Bronchial epithelial cell (primary cell): ENCODE measurements at places on chromosomes 12 and 14. TPM values are rescaled to one million over a fixed set of nuclear protein-coding genes. Genes with fewer than 3 reads are reported as not detected.

Gene NAV3
- total RNA-seq, result 1.6 and 3.2 TPM in 2 replicates

Gene KLRC1
- not detected in 2 replicates for total RNA-seq

Gene OAS1
- 1.3 and 4.9 TPM in 2 replicates for total RNA-seq

Gene SRRM4
- total RNA-seq, result not detected in 2 replicates

Gene CAPS2
- 1.1 and 7.0 TPM in 2 replicates for total RNA-seq

Gene FNTB
- total RNA-seq, result 6.8 and 7.2 TPM in 2 replicates

Gene ST8SIA1
- under 0.01 and 0.13 TPM in 2 replicates for total RNA-seq

GRCh38 chr12:27896419-27896990, 76.0 kb downstream of the PTHLH start:
- DNase-seq, result no peak

DNA sequence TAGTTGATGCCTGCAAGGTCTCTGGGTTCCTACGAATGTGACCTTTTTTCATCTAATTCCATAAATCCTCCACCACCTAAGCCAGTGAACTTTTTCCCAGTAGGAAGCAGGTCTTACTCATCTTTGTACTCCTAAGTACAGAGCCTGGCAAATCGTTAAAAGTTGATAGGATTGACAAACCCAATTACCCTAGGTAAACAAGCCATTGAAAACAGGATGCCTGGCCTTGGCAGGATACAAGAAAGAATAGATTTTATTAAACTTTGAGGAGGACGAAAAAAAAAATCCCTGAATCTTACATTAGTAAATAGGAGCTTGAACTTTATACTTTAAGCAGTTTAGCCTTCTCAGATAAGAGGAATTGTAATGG, 5.6 kb downstream of the TBPL2 start:
- no peak for DNase-seq

- no peak for DNase-seq
Observed at GRCh38 chr12:111349748-111350520, 19.0 kb downstream of the PHETA1 start.

DNA sequence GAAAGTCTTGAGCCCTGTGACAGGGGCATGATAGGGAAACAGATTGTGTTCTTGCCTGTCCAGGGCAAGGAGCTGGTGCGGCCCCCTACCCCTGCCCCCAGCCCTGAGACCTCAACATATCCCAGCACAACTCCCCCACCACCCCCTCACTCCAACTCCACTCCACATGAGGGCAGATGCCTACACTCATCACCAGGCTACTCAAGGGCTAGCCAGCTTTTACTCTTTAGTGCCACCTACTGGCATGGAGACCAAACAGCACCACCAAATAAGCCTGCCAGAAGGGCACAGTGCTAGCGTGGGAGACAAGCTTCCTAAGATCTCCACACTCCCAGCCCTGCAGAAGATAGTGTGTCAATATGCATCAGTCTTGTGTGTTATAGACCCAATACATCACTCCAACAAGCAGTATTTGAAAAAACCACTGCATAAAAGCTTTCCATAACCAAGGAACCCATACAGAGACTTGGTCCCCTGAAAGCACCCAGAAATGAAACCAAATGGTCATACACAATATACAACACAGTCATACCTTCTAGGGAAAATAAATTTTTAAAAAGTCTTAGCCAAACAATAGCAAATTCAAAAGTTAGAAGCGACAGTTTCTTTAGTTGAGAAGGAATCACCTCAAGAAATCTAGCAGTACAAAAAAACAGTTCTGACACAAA, 154.4 kb downstream of the KCNK10 start:
- peak; percentile 39 for DNase-seq

- peak; percentile 57 for DNase-seq
Observed at GRCh38 chr12:65779091-65779642, 45.1 kb upstream of the HMGA2 start.

GRCh38 chr12:27244689-27245488, 803 bp downstream of the STK38L start:
- peak; percentile 55 for DNase-seq

GRCh38 chr14:94157197-94157596, 16.9 kb upstream of the PPP4R4 start:
- no peak for DNase-seq

DNA sequence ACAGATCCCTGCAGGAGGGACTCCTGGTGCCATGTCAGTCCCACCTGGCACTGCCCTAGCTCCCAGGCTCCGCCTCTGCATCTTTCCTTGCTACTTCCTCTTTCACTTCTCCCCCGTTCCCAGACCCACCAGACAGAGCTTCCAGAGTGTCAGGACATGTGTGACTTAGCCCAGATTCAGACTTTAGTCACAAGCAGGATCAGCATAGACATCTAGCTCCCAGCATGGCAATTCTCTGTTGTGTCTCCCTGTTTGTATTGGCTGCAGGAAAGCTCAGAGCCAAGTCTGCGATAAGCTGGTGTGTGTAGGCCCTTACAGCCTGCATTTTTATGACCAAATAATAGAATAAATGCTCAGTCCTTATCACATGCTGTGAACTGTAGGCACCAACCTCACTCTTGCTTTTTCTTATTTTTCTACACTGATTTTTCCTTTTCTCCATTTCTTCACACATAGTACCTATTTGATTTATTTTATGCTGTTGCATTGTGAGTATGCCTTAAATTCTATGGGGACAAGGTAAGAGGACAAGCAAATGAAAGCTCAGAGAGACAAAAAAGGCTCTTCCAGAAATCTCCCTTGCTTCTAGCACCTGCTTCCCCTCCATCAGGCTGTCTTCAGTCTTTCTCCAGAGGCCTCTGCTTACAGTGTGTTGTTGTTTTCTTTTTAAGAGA, 5.9 kb downstream of the DHRS2 start:
- DNase-seq, result no peak

- DNase-seq, result peak; percentile 38
Observed at GRCh38 chr12:117854339-117855012, 114.3 kb downstream of the KSR2 start.

DNA sequence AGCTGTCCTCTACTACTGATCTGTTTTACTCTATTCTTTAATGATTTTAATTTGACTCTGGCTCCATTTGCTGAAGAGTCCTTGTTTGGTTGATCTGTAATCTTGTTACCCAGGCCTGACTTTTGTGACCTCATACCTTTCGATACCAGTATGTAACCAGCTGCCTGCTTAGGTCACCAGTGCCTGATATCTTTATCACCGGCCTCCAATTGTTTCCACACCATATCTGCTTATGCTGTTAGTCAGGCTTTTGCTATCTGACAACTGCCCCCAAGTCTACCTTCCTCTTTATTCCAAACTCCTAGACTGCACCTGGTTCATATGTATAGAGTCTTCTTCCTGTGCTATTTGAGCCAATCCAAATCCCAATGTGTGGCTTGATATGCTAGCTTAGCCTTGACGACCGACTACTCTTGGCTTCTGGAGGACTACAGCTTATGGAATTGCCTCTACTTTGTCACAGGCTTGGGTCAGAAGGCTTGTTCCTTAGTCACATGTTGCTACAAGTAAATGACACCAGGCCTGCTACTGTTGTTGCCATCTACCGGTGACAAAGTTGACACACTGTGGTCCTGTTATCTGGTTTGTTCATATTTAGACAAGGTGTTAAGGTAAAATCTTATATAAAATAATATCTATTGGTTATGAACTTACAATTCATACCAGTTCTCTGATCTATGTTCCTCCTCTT, 193.9 kb downstream of the TRHDE start:
- DNase-seq, result no peak

DNA sequence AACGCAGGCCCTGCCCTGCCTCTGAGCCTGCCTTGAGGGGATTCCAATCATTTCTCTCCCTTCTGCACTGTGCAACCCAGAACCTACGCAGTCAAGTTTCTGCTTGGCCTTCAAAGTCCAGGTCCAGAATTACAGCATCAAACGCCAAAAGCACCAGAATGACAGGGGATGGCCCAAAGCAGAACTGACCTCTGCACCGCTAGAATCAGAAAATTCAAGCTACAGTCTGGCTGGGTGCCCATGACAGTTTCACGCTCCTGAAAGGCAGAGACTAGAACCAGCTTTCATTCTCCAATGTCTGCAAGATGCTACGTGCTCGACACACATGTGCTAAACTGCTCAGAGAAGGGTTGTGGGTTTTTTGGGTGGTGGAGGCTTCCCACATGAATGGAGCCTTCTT, 4.1 kb downstream of the CLMN start:
- no peak for DNase-seq
